ENCODE measurements at places on chromosomes 3 and 15.

- DNase-seq = no peak
Observed at GRCh38 chr15:69551391-69552056, 98.9 kb downstream of the RPLP1 start.

DNA sequence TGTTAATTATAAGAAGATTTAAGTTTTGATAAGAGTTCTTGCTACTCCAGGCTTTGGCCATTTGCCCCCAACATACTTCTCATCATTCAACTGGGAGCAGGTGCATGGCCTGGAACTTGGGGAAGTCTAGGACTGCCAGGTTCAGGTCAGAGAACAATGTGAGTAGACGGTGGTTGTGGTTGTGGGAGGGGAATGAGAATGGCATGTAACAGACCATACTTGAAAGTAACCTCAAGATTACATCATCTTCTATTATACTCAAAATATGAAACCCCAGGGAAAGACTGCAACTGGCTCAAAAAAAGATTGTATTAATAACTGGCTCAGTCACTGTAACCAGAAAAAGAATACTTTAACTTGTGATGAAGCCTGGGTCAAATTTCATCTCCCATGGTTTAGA, 364.9 kb upstream of the DPPA4 start:
- no peak for DNase-seq

DNA sequence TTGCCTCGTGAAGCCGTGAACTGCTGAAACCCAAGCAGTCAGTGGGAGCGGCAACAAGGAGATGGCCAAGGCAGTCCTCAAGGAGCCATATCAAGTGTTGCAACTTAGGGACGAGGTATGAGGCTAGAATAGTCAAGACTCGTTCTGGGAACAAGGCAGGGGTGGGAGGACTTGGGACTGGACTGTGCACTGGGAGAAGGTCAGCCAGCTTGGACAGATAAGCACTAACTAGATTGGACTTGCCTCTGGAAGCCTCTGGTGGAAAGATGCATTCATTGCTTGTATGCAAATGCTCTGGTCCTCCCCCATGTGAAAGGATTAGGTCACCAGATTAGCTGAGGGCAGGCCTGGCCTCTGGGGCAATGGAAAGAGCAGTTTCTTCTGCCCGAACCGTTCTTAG, 123.3 kb upstream of the CTNNB1 start:
- no peak for DNase-seq

GRCh38 chr3:39910135-39910534, 100.7 kb downstream of the MYRIP start:
- DNase-seq = no peak

DNA sequence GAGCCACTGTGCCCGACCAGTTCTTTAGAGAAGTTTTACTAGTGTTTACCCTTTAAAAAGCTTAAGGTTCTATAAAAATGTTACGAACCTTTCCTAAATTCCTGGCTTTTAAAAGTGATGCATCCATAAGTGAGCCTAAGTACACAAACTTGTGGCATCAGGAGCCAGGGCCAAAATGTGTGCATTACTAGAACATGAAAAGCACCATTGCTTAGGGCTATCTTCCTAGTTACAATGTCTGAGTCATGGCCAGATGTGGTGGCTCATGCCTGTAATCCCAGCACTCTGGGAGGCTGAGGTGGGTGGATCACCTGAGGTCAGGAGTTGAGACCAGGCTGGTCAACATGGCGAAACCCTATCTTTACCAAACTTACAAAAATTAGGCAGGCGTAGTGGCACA, 39.9 kb downstream of the LEO1 start:
- DNase-seq = no peak

GRCh38 chr15:73353734-73354133, 15.0 kb downstream of the HCN4 start:
- DNase-seq = no peak

GRCh38 chr3:154274348-154274747, 49.9 kb downstream of the DHX36 start:
- DNase-seq = no peak

- DNase-seq = no peak
Observed at GRCh38 chr3:160180581-160181216, 44.5 kb upstream of the C3orf80 start.

Data from mucosa of gallbladder (tissue), 1 donor.